ENCODE measurements at places on chromosomes 16 and 17. TPM values are rescaled to one million over a fixed set of nuclear protein-coding genes. Genes with fewer than 3 reads are reported as not detected.

PRAC1 gene
- total RNA-seq, result not detected

PPP1R27 gene
- total RNA-seq, result not detected

TMED6 gene
- total RNA-seq, result not detected

DNA sequence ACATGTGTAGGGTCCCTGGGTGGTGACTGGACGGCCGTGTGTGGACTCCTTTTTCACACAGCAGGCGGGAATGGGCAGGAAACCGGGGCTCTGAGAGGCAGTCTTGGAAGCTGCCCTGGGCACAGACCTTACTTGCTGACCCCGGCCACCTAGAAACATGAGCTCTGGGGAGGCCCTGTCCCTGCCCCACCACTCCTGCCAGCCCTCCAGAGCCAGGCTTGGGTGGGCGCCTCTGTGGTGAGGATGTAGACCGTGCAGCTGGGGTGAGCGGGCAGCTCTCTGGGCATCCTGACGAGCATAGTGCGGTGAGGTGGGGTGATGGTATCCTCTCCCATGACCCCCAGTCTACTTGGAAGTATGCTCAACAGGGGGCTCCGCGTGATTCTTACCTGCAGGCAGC is 121.3 kb downstream of the RAB11FIP4 start:
- no peak for DNase-seq

ABCA9 gene
- total RNA-seq, result 4.1 TPM

HES7 gene
- not detected for total RNA-seq

DNA sequence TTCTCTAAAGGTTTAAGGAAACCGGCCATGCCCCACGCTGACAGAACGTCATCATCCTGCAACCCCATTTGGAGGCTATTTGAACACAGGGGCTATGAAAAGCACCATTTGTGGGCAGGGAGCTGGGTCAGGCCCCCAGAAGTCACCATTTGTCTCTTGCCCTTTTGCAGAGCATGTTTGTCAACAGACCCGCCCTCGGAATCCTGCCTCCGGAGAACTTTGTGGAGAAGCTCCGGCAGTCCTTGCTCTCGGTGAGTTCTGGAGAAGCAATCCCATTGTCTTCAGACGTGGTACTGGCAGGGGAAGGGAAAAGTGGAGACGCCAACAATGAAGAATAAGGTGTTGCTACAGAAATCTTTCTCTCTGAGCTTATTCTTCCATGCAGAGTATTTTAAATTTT is 33.5 kb downstream of the TMEM186 start:
- no peak for DNase-seq

DNA sequence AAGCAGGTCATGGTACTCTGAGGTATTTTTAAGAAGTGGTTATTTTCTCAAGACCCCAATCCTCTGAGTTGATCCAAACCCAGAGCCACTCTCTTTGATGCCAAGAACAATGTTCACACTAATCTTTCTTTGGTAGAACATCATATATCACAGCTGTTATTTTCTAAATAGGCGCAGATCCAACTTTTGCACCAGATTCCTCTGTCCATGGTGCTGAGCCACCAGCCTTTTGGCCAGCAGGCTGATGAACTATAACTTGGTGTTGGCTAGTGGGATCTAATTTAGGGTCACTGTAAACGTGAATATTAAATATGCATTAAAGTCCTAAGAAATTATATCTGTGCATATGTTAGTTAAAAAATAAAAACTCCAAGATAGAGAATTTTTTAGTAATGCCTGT is 7.0 kb upstream of the ZKSCAN2 start:
- no peak for DNase-seq

C1QTNF8 gene
- total RNA-seq, result not detected

BRIP1 gene
- 0.89 TPM for total RNA-seq

- DNase-seq, result peak; percentile 71
Observed at GRCh38 chr16:1309888-1310831, 724 bp downstream of the UBE2I start.

CLEC16A gene
- total RNA-seq, result 66.5 TPM

DNA sequence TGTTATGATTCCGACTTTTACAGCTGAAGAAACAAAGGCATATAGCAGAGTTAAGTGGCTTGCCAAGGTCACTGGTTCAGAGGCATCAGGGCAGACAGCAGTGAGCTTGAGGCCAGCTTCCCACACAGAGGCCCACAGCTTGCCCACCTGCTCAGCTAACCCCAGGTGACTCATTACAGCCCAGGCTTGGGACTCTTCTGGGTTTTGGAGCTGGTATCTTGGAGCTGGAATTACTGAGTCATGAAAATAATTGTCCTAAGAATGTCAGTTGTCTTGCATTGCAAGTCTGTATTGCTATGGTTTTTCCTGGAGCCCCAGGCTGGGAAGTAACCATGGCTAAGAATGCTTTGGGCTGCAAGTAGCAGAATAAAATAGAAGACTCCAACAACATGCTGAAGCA is 32.4 kb upstream of the IRX3 start:
- no peak for DNase-seq

All from stomach (tissue), 19 donors.